Left colon (tissue), 2 donors: ENCODE measurements at places on chromosomes 6 and 20. TPM values are rescaled to one million over a fixed set of nuclear protein-coding genes. Genes with fewer than 3 reads are reported as not detected.

DNA sequence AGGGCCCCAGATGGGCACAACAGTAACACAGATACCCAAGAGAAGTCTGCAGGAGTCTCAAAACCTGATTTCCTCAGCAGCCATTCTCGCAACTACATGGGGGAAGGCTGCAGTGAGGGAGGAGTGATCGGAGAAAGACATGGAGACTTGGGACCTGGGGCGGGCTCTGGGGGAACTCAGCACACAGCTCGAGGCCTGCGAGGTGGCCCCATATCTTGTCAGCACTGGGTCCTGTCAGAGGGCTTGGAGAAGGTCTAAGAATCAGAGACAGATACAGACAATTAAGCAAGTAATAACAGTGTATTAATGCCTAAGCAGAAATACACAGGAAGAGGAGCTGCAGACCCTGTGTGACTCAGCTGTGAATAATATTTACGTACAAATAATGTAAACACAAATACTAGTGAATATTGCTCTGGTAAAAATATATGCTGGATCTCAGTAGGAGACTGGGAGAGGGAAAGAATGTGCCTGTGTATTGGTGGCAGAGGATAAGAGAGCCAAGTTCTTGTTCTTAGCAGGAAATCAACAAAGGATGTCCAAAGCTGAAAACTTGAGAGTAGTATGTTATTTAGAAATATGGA lies 336.2 kb downstream of the ZFAND3 start:
- DNase-seq: no peak

Gene PLN
- 31.1 TPM for total RNA-seq

GRCh38 chr6:41573276-41573675 lies 27.1 kb downstream of the FOXP4 start:
- no peak for DNase-seq

- DNase-seq: no peak
Observed at GRCh38 chr20:25040438-25040831, 17.5 kb downstream of the ACSS1 start.

- DNase-seq: no peak
Observed at GRCh38 chr20:11170565-11170964, 496.8 kb upstream of the JAG1 start.

Gene ZSCAN9
- total RNA-seq: 12.8 TPM

GRCh38 chr6:79862126-79862525 lies 85.2 kb downstream of the ELOVL4 start:
- no peak for DNase-seq
